ENCODE measurements at places on chromosomes 11 and 22.

GRCh38 chr22:17164392-17165024, 5.4 kb upstream of the HDHD5 start:
- no peak for DNase-seq

- no peak for DNase-seq
Observed at GRCh38 chr11:73379189-73379880, 3.1 kb downstream of the RELT start.

DNA sequence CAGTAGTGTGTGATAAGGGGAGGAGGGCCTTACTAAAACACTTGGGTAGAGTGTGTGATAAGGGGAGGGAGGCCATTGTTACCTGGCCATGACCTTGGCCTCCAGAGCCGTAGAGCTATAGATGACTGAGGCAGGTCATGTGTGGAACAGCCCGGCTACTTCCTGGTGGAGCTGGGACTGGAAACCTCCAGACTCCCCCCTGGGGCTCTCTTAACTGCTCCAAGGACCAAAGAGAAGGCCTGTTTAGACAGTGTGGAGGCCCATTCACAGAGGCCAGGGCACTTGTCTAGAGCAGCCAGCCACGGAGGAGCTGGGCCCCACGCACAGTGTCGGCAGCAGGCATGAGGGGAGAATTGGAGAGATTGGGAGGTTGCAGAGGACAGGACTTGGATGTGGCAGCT, 12.5 kb upstream of the MICALL1 start:
- DNase-seq: no peak

DNA sequence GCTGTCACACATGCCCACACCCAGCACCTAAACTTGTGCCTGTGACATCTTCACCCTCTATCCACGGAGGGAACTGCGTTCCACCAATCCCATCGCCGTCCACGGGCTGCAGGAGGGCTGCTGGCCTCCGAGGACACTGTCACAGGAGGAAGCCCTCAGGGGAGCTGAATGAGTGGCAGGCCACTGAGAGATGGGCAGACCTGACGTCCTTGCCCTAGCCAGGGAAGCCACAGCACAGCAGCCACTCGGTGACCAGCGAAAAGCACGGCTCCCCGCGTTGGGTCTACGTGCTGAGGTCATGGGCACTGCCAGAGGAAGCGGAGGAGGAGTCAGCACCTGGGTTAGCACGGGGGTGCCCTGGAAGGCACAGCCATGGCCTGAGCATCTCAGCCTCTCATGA, 50.5 kb downstream of the IGSF9B start:
- DNase-seq: no peak

DNA sequence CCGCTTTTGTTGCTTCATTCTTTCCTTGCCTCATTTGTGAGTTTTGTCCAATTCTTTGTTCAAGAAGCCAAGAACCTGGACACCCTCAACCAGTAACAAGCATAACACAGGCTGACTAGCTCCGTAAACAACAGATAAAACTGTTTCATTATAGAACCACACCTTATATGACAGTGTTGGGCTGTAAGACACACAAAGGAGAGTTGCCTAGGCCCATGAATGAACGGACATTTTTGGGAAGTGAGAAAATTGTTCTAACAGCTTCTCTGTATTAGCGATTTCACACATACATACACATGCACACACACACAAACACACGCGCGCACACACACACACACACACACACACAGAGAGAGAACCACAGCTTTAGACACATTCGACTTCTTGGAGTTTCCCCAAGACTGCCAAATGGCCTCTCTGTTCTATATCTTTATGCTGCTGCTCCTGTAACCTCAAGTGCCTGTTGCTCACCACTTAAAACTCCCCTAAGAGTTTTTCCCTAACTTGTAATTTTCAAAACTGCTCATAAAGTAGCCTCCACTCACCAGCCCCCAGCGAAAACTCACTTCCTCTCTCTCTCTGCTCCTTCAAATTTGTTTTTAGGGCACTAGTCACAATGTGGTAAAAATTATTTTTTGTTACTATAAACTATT, 35.9 kb downstream of the CTSC start:
- DNase-seq: no peak

- no peak for DNase-seq
Observed at GRCh38 chr11:128285321-128285720, 302.0 kb downstream of the ETS1 start.

DNA sequence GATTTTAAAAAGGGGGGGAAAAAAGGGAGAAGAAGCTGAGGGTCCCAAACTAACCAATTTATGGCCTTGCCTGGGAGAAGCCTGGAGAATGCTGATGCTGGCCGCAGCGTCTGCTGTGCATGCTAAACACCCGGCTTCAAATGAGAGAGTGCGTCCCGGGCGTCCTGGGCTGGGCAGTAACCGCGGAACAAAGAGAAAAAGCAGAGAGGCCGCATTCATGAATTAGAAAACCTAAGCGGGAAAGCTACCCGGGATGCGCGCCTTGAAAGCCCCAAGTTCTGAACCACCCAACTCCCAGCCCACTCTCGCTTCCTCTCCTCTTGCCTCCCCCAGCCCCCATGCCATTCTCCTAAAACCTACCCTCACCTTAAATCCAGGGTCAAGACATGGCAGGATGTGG, 6.5 kb downstream of the MN1 start:
- DNase-seq: no peak

- no peak for DNase-seq
Observed at GRCh38 chr11:24866743-24867142, 369.9 kb downstream of the LUZP2 start.

Data from T-helper 22 cell (primary cell).